ENCODE measurements at places on chromosomes 2 and 18.

- DNase-seq = no peak
Measured at GRCh38 chr2:19043893-19044292, 314.5 kb downstream of the OSR1 start.

- DNase-seq = no peak
Measured at GRCh38 chr2:9167718-9168657, 38.6 kb upstream of the ASAP2 start.

DNA sequence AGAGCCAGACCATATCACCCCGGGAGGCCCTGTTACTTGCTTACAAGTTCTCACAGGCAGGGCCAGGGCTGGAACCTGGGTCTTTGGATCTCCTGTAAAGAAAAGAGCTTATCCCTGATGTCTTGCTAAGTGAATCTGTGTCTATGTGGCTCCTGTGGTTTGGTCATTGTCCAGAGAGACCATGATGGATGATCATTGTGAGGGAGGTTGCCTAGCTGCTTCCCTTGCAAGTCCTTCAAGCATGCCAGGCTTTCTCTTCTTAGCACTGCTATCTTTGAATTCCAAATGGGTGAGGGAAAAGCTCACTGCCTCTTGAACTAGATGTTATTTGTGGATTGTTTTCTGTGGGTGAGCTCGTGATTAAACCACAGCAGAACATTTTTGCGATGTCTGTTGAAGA, 151.6 kb downstream of the FSHR start:
- DNase-seq = no peak

- DNase-seq = no peak
Measured at GRCh38 chr18:78697446-78697845, 282.2 kb upstream of the SALL3 start.

GRCh38 chr2:2591542-2591940, 260.5 kb upstream of the MYT1L start:
- DNase-seq = no peak

DNA sequence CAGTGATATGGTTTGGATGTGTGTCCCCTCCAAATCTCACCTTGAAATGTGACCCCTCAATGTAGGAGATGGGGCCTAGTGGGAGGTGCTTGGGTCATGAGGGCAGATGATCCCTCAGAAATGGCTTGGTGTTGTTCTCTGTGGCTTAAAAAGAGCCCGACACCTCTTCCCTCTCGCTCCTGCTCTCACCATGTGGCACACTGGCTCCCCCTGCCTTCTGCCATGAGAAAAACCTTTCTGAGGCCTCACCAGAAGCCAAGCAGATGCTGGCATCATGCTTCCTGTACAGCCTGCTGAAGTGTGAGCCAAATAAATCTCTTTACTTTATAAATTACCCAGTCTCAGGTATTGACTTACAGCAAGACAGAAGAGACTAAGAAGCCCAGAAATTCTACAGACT, 357.1 kb downstream of the NRXN1 start:
- no peak for DNase-seq

DNA sequence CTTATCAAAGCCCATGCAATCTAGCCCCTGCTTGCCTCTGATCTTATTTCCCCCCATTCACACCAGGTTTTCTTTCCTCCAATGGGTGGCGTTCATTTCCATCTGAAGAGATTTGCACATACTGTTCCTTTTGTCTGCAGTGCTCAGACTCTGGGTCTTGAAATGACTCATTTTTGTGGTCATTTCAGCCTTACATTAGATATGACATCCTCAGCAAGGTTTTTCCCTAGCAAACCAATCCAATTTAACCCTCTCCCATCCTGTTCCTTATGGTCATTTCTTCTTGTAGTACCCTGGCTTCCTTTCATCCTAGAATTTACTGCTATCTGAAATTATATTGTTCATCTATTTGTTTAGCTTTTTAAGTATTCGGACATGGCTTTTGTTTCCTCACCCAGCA, 42.5 kb upstream of the SCN1A start:
- DNase-seq = peak; percentile 1

DNA sequence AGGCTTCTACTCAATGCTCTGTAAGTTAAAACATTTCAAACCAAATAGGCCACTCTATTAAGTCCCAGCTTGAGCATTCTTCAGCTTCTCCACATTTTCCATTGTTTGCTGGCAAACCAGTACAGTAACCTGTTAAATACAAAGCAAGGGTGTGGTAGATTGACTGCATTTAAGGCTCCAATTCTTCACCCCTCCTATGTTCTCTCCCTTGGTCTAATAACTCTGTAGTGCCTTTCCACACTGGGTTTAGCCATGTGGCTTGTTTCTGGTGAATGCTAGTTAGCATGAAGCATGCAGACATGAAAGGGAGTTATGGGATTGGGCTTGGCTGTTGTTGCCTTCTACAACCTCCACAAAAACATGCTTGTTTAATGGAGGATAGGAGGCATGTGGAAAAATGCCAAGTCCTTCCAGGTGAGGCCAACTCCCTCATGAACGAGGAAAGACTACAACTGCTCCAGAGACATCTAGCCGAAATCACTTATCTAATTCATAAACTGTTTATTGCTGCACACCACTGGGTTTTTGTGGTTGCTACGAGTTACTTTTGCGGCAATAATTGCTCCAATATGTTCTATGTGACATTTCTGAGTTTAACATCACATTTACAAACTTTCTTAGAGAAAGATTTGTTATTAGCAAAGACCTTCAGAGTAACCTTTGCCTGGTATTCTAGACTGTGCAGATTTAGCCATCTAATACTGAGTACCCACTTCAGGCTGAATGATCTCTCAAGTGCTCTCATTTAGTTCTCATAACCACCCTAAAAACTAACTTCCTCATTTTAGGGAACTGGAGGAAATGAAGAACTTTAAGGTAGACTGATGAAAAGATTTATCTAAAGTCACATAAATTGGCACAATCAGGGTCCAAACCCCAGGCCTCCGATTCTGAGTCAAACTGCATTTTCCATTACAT, 104.0 kb downstream of the SMAD2 start:
- no peak for DNase-seq

- DNase-seq = no peak
Measured at GRCh38 chr2:120638450-120638849, 97.2 kb upstream of the GLI2 start.

- no peak for DNase-seq
Measured at GRCh38 chr2:25558262-25558661, 115.1 kb downstream of the DTNB start.

DNA sequence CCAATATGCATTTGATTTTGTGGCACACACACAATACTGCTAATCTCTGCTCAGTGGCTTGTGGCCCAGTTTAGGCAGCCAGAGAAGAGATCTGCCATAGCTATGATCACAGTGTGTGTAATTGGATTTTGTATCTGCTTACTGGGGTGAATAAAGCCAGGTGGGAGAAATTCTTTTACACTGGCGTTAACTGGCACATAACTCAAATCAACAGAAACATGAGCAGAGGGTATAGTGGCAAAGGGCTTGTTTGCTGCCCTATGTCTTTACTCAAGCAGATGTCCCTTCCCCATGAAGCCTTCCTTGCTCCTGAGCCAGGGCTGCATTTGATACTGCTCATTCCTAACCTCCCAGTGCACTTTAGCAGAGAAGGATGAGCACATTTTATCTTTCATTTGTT, 28.5 kb downstream of the STON1 start:
- no peak for DNase-seq

All from NCI-H1417 (cell line).